ENCODE measurements at places on chromosomes 2 and 18. TPM values are rescaled to one million over a fixed set of nuclear protein-coding genes. Genes with fewer than 3 reads are reported as not detected.

GRCh38 chr2:108701208-108701607 lies 18.1 kb upstream of the RANBP2 start:
- DNase-seq = no peak

DNA sequence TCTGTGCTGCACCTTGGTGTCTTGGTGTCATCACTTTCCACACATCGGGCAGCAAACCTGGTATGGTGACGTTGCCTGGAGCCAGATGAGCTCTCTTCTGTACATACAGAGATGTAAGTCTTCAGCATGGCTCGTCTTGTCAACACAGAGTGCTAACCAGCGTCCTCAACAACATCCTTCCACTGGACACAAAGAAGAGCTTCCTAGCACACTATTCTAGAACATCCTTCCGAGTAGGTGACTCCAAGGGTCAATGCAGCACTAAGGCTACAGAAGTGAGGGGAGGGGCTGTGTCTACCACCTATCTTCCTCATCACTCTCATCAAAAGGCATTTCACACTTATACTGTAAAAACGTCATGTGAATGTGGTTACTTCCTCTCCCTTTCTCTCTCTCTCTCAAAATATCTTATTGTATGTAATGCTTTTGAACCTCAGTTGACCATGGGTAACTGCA lies 108.1 kb upstream of the SLC1A4 start:
- peak; percentile 47 for DNase-seq

DNA sequence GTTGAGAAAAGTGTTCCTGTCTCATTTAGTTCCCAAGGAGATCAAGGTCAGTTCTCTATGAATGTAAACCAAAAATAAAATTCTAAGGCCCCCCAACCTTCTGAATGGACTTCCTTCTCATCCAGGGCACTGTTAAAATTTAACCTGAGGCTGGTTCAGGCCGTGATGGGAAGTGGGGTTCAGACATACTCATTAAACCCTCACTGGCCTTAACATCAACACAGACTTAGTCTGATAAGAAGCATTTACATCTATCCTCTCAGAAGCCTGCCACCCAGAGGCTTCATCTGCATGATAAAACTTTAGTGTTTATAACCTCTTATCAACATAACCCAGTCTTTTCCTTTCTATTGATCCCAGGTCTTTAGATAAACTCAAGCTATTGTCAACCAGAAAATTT lies 22.4 kb downstream of the ITSN2 start:
- DNase-seq = no peak

GRCh38 chr2:124810132-124810531 lies 785.0 kb downstream of the CNTNAP5 start:
- DNase-seq = no peak

GRCh38 chr18:8380926-8381325 lies 228.3 kb upstream of the RAB12 start:
- DNase-seq = no peak

DNA sequence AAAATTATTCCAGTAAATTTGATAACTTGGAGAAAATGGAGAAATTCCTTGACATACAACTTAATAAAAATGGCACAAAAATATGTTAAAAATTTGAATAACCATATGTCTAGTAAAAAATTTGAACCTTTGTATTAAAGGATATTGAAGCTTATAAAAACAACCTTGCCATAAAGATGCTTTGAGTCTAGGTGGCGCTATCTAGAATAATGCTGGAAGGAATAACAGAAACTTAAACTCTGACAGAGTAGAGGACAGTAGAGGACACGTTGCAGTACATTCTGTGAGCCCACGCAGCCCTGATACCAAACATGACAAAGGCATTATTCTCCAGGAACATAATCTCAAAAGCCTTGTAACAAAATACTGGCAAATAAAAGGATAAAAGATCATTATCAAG lies 44.7 kb upstream of the ALKAL2 start:
- no peak for DNase-seq

DNA sequence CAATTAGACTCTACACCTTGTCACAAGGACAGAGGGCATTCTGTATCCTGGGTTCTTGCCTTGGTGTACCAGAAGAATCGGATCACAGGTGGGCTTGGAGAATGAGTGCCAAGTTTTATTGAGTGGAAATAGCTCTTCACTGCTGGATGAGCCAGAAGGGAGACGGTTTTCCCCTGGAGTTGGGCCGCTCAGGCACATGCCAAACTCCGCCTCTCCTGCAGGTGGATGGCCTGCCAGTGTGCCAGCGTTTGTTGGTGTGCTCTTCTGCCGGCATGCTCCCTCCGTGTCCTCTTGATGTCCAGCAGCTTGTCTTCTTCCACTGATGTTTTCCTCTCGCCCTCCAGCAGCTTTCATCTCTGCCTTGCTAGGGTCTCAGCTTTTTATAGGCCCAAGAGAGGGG lies 115.5 kb upstream of the RAB27B start:
- no peak for DNase-seq

DNA sequence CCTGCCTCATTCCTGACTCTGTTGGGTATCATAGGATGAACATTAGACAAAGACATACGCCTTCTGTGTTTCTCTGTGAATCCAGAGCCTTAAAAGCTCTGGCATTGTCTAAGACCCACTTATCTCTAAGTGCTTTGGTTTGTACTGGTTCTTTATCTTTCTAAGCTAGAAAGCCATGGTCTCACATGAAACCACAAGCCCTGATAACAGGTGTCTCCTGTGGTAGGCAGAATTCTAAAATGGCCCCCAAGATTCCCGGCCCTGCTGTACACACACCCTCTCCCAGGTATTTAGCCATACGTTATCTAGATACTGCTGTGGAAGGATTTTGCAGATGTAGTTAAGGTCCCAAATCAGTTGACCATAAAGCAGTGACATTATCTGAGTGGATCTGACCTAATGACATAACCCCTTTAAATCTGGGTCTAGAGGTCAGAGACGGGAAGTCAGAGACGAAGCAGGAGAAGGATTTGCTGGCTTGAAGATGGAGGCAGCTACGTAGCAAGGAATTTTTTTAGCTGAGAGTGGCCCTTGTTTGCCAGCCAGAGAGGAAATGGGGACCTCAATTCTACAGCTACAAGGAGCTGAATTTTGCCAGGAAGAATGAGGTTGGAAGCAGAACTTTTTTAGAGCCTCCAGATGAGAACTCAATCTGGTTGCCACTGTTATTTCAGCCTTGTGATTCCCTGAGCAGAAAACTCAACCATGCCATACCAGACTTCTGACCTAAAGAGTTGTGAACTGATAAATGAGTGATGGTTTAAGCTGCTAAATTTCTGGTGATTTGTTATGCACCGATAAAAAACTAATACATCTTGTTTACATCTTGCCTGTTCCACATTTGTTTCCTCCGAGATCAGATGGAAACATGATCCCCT lies 186.7 kb downstream of the CAMKMT start:
- no peak for DNase-seq

GRCh38 chr2:11079136-11079824 lies 76.0 kb upstream of the SLC66A3 start:
- peak; percentile 53 for DNase-seq

DNA sequence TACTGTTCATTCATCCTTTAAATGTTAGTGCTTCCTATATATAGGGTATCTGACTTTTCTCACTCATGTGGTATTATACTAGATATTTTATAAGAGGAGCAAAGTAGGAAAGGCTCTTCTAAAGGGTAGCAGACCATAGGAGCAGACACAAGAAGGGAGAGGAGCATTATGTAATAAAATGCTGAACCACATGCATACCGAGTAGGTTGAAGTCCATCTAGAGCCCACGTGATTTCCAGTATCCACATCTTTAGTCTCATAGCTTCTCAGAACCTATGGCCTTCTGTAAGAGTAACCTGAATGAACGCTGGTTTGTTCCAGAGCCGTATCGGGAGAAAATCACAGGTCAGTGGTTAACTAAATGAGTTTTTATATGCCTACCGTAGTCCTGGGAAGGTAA lies 85.9 kb downstream of the MAP3K20 start:
- DNase-seq = no peak

GRCh38 chr2:241849616-241850543 lies 8.8 kb downstream of the PDCD1 start:
- peak; percentile 57 for DNase-seq

DNA sequence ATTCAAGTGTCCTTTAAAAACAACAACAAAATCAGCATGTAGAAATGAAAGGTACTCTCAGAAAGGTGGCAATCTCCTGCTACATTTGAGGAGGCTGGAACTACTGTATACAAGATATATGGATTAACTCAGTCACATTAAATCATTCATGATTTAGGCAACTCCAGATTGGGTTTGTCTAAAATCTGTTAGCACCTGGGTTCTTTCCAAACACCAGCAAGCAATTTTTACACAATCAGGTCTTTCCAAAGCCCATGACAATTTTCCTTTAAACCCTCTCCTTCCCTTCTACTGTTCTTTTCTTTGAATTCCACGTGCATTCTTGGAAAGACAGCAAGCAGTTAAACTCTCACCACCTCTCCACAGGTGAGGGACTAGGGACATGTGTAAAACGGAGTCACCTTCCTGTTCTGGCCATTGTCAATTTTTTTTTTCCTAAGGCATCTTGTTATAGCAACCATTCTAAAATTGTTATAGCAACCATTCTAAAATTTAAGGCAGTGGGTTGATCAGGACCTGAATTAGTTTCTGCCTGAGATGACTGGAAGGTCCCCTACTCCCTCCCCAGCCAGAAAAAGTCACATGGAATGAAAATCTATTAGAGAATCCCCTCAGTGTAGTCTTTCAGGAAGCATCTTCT lies 113.9 kb downstream of the ANKRD44 start:
- DNase-seq = no peak

DNA sequence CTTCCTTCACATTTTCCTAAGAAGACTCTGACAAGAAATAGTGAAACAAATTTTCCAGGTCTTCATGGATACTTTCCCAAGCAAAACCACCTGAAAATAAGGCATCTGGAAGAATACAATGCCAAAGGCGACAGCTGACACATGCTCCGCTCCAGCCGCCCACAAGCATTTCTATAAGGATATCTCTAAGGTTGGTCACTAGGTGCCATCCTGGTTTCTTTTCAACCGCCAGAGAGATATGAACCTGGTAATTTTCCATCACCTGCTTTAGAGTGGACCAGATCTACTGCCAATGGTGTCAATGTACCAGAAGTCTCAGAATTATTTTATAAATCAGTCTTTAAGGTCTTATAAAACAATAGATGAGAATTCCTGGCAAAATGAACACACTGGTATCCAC lies 97.2 kb downstream of the GAREM1 start:
- DNase-seq = no peak

DNA sequence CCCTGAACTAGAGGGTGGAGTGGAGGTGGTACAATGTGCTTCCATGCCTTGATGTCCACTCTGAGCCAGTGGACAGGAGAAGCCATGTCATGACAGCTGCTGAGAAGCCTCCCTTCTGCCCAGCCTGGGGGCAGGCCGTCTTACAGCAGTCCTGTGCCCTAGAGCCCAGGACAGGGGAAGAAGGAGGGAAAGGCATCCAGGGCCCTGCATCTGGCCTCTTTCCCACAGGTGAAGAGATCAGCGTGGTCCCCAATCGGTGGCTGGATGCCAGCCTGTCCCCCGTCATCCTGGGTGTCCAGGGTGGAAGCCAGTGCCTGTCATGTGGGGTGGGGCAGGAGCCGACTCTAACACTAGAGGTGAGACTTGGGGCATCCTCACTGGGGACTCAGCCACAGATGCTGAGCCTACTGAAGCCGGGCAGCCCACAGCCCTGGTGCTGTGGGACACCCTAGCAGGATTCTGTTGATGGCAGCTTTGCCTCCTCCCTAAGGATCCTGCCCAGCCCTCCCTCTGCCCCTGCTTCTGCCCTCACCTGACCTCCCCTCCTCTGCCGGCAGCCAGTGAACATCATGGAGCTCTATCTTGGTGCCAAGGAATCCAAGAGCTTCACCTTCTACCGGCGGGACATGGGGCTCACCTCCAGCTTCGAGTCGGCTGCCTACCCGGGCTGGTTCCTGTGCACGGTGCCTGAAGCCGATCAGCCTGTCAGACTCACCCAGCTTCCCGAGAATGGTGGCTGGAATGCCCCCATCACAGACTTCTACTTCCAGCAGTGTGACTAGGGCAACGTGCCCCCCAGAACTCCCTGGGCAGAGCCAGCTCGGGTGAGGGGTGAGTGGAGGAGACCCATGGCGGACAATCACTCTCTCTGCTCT lies 3.1 kb downstream of the IL36RN start:
- DNase-seq = no peak

DNA sequence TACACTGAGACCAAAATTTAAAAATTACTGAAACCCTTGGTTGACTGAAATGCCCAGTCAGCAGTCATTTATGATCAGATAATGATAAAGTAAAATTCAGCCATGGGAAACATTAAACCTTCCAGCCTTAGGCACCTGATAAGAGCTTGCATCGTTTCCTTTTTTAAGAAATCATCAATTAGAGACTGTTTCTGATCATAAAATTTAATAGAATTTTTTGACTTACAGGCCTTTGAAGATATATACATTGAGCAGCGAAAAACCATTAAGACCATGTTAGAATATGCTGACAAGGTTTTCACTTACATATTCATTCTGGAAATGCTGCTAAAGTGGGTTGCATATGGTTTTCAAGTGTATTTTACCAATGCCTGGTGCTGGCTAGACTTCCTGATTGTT lies 99.6 kb upstream of the CSRNP3 start:
- no peak for DNase-seq

DNA sequence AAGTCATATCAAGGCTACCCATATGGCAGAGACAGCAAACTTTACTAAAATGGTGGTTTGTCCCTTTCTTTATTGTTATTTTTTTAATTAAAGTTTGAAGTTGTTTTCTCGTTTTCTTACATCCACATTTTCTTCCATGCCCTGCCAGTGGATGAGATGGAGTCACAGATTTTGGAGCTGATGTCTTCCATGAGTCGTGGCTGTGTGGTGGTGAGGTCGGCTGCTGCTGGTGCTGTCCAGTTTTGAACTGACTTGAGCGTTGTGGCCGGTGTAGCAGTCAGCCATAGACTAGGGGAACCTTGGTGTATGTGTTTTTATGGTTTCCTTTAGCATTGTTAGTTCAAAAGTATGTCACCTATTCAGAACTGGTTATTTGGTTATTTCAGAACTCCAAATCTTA lies 182.8 kb downstream of the SH3RF3 start:
- DNase-seq = no peak

GRCh38 chr2:132037527-132038178 lies 124.1 kb downstream of the ANKRD30BL start:
- DNase-seq = no peak

GRCh38 chr2:202038471-202039277 lies 5.0 kb downstream of the FZD7 start:
- no peak for DNase-seq

The PFN4 gene
- not detected for total RNA-seq

The ANKRD23 gene
- total RNA-seq = 2.8 TPM

The COL4A3 gene
- 0.67 TPM for total RNA-seq

The ABCB11 gene
- 0.06 TPM for total RNA-seq

The CBLN2 gene
- not detected for total RNA-seq

The TANK gene
- total RNA-seq = 77.3 TPM

The SLC39A6 gene
- total RNA-seq = 54.9 TPM

The FAM124B gene
- total RNA-seq = 4.1 TPM

The DHX57 gene
- 12.0 TPM for total RNA-seq

The MAPK4 gene
- total RNA-seq = not detected
